ENCODE measurements at places on chromosomes 11 and 22.

GRCh38 chr11:68677432-68677831 is 6.9 kb upstream of the GAL start:
- no peak for DNase-seq

- no peak for DNase-seq
Observed at GRCh38 chr22:47370448-47371262, 608.2 kb downstream of the TBC1D22A start.

DNA sequence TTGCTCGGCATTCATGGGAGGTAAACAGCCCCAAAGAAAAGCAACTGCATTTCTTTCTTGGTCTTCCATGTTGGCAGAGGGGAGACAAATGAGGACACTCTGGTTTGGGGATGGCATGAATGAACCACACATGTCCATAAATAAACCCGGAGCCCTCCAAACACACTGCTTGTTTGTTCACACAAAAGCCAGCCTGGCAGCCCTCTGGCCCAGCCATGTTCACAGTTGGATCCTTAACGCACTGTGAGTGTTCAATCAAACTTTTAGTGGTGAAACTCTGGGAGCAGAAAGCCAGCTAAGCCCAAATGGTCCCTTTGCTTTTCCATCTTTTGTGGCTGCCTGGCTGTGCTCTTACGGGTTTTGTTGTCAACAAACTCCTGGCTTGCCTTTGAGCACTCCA is 336.8 kb downstream of the CADM1 start:
- DNase-seq = no peak

GRCh38 chr22:48717883-48718817 is 1109.5 kb downstream of the BRD1 start:
- no peak for DNase-seq

DNA sequence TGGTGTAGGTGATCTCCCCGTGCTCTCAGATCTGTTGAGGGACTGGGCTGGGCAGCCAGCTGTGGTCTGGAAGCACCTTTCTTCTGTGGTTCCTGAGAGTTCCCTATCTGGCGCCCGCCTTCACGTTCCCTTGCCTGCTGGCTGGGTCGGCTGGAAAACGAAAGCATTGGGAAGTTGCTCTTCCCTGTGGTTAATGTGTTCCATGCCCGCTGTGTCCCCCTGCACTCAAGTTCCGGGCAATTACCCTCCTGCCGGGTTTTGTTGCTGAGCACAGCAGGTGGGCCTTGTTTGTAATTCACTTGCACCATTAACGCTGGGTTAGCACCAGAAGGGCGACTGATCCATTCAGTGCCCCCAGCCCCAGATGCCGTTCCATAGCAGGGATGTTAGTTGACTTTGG is 134.1 kb downstream of the GRIK4 start:
- peak; percentile 88 for DNase-seq

GRCh38 chr11:32466279-32466915 is 31.1 kb upstream of the WT1 start:
- DNase-seq = no peak

GRCh38 chr11:889257-889656 is 21.4 kb downstream of the CHID1 start:
- no peak for DNase-seq

DNA sequence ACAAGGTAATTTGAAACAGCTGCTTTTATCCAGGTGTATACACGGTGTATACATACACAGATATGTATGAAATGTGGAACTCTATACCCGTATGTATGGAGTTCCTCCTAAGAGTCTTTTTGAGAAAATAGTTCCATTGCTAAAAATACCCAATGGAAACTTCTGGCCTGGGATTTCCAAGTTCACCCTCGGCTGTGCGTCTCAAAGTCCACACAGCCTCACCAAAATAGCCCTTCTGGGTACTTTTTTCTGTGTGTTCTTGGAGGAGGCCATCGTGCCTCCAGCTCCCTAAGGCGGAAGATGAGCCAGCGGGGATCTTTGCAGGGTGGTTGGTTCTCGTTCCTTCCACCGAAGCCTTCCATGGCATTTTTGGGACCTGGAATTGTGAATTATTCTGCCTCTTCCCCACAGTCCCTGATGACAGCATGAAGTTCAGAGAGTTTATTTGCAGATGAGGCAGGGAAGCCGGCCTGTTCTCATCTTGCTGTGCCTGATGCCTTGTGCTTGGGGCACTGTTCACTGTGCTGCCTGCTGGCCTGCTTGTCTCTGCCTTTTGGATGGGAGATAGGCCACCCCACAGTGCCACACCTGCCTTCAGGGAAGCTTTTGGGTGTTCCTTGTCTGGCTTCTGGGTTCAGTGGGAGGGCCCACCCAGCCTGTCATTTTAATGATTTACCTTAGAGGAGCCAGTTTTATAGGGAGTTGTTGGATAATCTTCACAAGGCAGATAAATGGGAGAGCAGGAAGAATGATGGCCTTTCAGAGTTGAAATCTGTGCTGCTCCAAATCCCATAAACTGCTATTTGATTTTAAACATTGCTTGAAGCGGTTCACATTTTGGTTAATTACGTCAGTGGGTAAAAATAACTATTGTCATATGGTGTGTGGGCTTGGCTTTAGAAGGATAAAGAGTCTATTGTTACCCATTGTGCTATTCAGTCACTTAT is 112.7 kb upstream of the OR4B1 start:
- DNase-seq = no peak

- no peak for DNase-seq
Observed at GRCh38 chr11:285894-286220, 3.1 kb upstream of the PGGHG start.

DNA sequence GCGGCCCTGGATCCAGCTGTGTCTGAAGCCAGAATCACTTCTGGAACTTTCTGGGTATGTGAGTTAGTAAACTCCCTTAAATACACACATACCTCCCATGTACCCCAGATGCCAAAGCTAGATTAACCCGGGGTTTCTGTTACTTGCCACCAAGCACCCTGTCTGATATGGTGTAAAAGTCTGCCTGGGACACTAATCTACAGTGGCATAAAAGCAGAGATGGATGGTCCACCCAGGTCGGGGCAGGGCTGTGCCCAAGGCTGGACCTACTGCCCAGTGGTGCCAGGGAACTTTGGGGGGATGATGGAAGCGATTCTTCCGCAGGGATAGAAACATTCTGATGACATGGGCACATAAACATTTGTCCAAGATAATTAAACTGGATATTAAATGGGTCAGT is 12.7 kb downstream of the MRGPRF start:
- DNase-seq = no peak

DNA sequence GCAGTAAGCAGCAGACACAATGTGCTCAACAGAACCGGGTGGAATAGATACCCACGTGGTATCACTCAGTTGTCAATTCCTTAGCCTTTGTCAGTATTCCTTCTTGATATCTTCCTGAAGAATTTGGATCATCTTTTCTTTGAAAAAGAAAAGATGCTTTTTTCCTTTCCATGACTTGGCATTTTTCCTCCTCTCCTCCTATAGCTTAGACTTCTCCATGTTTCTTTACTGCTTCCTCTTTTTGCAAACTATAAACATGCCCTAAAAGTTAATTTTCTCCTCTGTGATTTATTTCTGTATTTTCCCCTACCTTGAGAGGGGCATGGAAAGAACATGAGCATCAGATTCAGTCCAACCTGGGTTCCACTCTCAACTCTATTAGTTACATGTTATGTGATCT is 11.7 kb downstream of the CBLIF start:
- DNase-seq = no peak

GRCh38 chr11:9170450-9170849 is 79.1 kb upstream of the SCUBE2 start:
- no peak for DNase-seq

GRCh38 chr22:44192098-44192815 is 11.5 kb downstream of the PARVG start:
- DNase-seq = peak; percentile 9

DNA sequence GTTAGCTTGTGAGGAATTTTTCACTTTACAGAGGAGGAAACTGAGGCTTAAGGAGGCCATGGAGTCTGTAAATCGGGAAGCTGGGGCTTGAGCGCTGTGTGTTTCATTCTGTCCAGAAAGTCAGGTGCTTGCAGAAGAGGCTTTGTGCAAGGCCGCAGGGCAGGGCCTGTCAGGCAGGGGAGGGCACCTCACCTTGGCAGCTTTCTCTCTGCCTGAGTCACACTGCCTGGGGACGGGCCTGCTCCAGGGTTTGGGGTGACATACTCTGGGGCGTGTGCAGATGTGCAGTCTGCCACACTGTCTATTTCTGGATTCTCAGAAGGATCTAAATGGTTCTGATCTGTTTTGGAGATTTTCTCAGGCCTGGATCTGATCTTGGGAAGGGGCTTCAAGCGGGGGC is 8.4 kb downstream of the INCENP start:
- no peak for DNase-seq

DNA sequence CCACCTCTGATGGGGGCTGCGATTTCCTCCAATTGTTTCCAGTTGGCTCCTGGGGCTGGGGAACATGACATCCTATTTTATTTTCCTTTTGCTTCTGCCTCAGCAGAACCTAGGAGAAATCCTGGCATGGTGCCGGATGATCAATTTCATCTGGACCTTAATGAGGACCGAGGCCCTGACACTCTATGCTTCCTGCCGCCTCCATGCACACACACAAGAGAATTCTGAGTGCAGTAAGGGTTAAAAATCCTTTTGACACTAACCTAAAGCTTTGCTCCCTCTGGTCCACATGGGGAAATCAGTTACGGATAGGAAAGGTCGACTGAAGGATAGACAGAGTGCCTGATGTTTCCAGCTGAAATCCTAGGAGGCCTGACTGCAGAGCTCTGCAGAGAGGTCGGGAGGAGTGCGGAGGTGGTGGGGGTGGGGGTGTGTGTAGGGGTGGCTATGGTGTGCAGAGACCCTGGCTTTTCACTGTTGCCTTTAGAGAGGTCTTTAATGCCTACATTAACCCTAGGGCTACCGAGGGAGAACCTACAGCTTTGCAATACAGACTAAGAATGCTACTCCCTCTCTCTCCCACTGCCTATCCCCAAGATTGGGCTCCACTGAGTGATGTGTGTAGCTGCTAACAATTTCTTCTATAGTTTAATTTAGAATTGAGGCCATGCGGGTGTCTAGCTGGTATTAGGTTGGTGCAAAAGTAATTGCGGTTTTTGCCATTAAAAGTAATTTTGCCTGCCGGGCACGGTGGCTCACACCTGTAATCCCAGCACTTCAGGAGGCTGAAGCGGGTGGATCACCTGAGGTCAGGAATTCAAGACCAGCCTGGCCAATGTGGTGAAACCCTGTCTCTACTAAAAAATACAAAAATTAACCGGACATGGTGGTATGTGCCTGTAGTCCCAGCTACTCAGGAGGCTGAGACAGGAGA is 53.6 kb upstream of the INCENP start:
- no peak for DNase-seq

GRCh38 chr11:62804310-62805075 is 747 bp downstream of the NXF1 start:
- DNase-seq = no peak

DNA sequence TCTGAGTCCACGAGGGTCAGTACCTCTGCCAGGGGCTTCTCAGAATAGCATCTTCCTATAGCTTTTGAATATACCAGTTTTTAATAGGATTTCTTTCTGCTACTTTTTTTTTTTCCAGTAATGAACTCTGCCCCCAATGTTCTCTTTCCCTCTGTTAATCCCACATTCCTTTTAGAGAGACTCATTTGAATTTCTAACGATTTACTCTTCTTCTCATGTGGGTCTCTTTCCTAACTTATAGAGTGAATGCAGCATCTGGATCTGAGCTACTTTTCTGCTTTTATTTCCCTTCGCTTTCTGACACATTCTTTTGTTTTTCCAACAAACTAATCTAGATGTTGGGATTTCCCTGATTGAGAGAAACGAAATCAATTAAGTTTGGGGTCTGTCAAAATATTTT is 71.4 kb downstream of the INSC start:
- no peak for DNase-seq

DNA sequence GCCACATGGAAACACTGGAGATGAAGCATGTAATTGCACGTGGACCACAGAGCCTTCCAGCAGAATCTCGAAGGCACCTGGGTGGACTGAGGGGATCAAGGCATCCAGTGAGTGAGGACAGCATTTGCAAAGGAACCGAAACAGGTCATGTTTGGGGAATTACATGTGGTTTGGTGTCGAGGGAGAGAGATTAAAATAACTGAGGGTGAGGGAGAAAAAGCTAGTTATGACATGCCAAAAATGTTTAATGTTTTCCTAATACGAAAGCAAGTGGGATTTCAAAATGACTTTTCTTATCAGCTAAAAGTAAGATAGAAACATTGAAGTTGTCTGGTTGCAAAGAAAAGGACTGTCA is 157.1 kb downstream of the BLID start:
- DNase-seq = no peak

- DNase-seq = no peak
Observed at GRCh38 chr22:19820880-19821522, 33.7 kb downstream of the GNB1L start.

DNA sequence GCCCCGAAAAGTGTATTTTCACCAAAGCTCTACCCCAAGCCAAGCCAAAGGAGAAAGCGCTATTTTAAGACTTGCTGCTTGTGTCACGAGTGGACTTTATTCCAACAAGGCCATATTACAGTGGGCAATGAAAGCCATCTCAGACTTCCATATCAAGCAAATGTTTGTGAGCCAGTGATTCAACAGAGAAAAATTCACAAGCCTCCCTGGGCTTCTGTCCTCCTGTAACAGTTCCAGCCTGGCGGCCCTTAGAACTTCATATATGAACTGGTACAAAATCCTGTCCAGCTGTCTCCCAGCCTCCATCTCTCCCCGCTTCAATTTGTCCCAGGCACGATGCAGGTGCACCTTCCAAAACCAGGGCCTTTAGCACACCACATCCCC is 11.2 kb downstream of the LARGE1 start:
- DNase-seq = no peak

DNA sequence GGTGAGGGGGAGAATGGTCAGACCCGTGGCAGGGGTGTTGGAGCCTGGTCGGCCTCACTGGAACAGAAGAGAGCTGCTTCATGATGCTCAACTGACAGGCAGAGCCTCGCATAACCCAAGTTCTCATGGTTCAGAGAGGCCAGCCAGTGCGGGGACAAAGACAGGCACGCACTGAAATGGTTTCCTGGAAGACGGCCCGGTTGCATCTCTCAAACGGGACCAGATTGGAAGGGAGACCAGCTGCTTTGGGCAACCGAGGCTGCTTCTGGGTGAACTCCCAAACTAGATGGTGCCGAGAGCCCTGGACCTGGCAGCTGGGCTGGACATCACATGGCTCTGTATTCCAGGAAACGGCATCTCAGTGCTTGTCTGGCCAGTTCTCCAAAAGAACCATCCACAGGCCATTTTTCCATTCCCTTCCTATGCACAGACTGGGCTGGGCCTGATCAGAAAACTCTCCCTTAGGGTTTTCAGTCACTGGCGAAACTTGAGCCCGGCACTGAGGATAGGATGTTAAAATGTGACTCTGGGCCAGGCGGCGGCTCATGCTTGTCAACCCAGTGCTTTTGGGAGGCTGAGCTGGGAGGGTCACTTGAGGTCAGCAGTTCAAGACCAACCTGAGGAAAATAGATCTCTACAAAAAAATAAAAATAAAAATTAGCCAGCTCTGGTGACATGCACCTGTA is 80.1 kb upstream of the PRODH start:
- DNase-seq = no peak

Measured in iPS DF 6.9 (cell line).